Hematopoietic multipotent progenitor cell treated with erythropoietin and hydrocortisone succinate and interleukin-3 and kit ligand, for 4 days (in vitro differentiated cells): ENCODE measurements at places on chromosomes 2 and 18.

DNA sequence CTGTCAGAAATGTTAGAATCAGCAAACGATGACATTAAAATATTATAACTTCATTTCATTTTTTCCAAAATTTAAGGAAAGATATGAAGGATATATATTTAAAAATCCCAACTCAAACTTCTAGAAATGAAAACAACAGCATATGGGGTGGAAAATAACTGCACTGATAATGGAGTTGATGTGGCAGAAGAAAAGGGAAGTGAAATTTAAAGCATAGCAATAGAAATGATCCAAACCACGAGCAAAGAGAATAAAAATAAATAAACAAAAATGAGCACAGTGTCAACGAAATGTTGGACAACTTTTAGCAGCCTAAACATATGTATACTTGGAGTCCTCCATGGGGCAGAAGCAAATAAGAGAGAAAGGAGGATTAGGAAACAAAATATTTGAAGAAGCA lies 280.2 kb downstream of the KCNJ3 start:
- DNase-seq: peak; percentile 10

DNA sequence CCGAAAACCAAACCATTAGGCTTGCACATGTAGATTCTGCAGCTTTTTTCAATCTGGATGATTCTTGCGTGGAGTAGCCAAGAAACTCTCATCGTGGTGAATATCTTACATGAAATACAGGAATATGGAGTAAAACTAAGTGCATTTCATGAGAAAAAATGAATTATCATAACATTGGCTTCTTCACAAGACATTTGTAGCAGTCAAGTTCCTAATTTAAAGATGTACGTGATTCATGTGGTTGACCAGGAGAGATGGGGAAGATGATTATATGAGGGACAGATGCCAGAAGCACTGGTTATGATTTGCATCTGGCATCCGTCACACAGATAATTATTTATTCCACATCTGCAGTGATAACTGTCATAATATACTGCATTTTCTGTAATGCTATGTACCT lies 90.4 kb downstream of the ANTXR1 start:
- peak; percentile 37 for DNase-seq

- DNase-seq: no peak
Measured at GRCh38 chr18:1103537-1103936, 198.9 kb downstream of the ADCYAP1 start.

DNA sequence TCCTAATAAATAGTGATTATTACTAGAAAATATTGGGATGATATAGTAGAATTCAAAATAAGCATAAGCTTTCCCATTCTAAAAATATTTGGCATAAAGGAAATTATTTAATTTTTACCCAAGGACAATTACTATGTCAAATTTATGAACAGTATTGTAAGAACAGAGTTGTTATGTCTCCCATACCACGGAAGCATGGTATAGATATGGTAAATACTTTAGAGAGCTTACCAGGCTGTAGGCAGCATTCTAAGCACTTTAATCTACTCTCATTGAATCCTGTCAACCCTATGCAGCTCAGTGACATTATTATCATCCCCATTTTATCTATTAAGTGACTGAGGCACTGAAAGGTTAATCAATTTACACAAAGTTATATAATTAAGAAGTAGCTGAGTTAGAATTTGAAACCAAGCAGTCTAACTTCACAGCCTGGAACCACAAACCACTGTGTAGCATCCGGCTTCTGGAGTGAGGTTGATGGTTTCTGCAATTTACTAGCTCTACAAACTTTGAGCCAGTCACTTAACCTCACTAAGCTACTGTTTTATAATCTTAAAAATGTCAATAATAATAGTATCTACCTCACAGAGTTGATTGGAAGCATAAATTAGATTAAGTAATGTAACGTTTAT lies 323.7 kb downstream of the ARHGAP15 start:
- peak; percentile 75 for DNase-seq

DNA sequence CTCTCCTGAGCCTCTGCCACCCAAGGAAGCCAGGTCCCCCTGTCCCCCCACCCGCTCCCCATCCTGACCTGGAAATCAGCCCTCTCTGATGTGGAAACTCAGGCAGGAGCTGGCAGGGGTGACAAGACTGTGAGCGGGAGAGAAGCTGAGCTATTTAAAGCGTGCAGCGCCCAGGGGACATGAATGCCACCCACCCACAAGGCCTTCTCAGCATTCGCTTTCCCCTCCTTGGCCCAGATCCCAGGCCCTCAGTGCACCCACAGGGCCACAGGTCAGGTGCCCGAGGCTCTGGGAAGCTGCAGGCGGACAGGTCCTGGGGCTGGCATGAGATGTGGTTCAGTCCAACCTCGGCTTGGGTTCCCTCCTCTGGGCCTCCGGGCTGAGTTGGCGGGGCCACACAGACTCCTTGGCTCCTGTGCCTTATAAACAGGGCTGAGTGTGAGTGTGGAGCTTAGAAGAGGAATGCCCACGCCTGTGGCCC lies 168.3 kb downstream of the SMAD7 start:
- DNase-seq: no peak
